Endodermal cell (in vitro differentiated cells): ENCODE measurements at places on chromosomes 12 and 14. TPM values are rescaled to one million over a fixed set of nuclear protein-coding genes. Genes with fewer than 3 reads are reported as not detected.
A peak's percentile ranks its signal among the peaks of the same experiment; 100 is the strongest.

- DNase-seq: peak; percentile 32
Measured at GRCh38 chr12:52434081-52434733, at the start of gene KRT75. KRT75 (minus strand) TSS chr12:52434371; CDS start chr12:52434304, 67 bp downstream.

DNA sequence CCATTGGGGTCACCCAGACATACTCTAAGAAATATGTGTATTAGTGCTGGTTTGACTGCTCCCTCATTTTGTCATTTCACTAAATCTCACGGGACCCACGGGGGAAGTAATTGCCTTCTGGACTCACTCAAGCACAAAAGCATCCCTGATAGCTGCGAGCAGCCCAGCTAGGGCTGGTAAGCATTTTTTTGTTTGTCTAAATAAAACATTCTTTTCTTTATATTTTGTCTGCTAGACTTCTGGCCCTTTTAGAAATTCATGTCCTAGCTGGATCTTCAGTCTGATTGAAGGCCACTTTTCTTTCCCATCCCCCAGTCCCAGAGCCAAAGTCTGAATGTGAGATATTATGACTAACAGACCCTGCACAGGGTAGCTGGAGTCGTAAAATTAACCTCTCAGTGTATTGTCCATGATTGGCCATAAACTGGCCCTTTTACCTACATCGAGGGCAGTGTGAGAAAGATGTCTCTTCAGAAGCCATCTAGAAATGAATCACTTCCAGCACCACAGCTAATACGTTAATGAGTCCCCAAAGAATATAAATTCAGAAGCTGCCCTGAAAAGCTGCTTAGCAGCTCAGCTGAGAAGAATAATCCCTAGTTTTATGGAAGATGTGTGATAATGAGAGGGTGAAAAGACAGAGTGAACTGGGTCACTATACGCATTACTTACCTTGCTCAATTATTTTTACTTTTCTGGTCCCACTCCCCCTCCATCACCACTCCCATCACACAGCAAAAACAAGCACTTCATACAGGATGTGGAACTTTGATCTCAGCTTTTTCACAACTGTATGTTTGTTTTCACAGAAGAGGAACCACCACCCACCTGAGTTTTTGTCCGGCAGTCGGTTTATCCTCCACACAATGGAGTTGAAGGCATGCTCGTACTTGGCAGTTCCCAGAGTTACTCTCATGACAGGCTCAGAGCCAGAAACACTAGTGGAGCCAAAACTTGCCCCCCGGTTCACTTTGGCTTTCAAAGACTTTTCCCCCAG, 55.6 kb upstream of the GTF2A1 start:
- DNase-seq: no peak

DNA sequence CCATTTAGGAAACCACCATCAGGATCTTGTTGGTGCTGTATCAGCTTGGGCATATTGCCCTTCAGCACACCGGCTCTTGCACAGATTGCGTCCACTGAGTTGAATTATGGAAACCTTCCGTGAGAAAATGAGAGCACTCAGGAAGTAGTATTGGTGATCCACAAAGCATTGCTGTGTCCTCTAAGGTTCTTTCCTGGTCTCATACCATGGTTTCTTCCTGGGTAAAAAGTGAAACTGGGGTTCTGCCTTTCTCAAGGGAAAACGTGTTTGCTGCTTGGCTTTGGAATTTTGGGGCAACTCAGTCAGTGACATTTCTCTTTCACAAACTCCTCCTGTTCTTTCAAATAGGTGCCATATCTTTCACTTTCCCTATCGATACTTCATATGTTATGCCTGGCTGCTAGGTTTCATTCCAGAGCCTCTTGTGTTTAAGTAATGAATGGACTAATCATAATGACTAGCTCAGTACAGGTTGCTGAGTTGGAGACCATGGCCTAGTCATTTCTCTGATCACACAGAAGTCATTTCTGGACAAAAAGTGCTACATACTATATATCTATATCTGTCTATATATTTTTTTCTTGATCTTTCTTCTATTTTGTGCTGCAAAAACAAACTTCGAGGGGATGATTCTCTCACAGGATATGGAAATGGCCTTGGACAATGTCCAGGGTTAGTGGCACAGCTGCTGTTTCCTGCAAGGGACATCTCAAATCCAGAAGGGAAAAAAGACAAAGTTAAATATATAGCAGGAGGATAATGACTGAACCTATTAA, 423.4 kb downstream of the ZFP36L1 start:
- DNase-seq: no peak

DNA sequence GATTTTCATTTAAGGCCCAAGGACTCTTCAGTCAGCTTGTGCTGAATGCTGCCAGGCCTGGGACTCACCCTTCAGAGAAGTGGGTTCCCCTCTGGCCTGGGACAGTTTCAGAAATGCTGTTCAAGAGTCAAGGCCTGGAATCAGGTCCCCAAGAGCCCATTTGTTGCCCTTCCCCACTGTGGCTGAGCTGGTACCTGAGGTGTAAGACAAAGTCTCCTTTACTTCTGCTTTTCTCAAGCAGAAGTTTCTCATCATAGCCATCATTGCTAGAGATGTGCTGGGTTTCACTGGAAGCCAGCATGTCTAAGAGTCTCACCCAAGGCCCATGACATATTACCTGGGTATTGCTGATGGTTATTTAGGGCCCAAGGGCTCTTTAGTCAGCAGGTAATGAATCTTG, 8.9 kb downstream of the FANCM start:
- no peak for DNase-seq

Gene MANSC4
- not detected in 3 replicates for total RNA-seq

GRCh38 chr12:10207136-10207535, 5.5 kb upstream of the GABARAPL1 start:
- DNase-seq: no peak

- DNase-seq: no peak
Measured at GRCh38 chr12:49928471-49928870, 22.1 kb upstream of the AQP2 start.

DNA sequence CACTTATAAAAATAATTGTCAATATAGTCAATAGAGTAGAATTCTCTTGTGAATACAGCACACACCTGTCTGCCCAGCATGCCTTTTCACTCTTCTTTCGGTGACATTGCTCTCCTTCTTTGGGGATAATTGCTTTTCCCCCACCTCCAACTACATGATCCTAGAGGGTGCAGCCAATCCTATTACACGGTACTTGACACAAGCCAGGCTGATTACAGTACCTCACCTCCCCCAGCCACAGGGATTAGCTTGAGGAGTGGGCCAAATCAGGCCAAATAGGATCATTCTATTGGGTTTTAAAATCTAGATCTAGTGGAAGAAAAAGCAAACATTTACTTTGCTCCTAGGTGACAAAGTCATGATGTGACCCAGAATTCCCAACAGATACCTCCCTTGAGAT, 16.8 kb upstream of the NFYB start:
- DNase-seq: peak; percentile 65

- DNase-seq: no peak
Measured at GRCh38 chr12:25677232-25677937, 124.3 kb upstream of the LMNTD1 start.

DNA sequence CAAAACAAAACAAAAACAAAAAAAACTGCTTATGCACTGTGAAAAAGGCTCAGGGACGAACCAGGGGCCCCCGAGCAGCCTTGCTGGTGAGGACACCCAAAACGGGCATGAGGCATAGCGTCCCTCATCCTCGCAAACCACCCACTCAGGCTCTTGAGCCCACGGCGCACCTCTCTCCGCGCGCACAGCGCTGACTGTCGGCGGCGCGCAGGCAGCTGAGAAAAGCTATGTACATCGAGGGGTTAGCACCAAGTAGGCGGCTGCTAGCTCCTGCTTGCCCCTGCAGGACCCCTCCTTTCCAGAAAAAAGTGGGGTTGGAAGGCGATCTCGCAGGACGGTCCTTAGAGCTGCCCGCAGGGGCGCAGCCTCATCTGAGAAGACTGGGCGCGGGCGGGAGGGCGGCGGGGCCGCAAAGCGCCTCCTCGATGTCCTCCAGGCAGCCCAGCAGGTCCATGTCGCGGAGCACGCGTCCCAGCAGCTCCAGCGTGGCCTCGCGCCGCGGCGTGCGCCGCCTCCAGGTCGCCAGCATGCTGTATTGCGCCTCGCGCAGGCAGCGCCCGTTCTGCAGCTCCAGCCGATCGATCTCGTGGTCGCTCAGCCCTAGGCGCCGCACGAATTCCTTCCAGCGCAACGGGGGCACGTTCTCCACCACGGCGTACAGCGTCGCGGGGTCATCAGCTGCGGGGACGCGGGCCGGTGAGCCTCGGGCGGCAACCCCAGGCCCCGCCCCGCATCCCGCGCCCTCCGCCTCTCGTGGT, 12.8 kb downstream of the TNFRSF1A start:
- peak; percentile 88 for DNase-seq

DNA sequence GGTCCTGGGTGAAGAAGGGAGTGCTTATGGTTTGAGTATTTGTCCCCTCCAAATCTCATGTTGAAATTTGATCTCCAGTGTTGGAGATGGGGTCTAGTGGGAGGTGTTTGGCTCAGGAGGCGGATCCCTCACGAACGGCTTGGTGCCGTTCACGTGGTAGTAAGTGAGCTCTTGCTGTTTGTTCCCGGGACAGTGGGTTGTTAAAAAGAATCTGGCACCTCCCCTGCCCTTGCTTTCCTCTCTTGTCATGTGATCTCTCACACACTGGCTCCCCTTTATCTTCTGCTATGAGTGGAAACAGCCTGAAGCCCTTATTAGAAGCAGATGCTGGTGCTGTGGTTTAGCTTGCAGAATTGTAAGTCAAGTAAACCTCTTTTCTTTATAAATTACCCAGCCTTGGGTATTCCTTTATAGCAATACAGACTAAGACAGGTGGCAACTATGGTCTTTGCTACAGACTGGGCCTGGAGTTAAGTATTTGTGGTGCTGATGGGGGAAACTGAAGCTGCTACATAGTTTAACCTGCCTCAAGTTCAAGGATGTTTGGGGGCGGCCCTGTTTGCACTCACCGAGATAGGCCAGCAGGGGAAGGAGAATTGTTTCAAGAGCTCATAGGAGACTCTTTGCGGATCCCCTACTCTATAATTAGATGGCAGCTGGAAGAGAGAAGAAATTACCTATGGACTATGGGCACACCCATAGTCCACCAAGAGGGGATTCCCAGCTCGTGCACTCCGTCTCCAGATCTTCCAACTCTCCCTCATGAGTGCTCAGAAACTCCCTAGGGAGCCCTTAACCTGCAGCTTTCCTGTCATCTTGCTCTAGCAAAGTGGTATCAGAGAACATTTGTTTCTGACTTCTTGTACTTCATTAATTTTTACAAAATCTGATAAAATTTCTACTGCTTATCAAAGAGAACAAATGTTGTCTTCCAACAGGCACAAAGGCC, 164.6 kb downstream of the SLC15A5 start:
- peak; percentile 88 for DNase-seq

DNA sequence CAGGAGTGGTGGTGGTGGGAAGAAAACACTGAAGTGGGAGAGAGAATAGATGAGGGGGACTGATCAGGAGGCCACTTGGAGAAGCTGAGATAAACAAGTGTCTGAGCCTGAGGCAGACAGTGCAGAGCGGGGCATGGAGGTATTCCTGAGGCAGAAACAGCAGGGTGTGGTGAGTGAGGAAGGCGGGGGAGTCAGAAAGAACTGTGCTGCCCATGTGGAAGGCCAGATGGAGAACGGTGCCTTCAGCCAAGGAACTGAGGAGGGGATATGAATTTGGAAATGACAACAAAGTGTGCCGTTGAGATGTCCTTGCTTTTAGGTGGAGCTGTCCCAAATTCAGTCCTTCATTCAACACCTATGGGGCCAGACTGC, 13.7 kb downstream of the APPL2 start:
- no peak for DNase-seq

DNA sequence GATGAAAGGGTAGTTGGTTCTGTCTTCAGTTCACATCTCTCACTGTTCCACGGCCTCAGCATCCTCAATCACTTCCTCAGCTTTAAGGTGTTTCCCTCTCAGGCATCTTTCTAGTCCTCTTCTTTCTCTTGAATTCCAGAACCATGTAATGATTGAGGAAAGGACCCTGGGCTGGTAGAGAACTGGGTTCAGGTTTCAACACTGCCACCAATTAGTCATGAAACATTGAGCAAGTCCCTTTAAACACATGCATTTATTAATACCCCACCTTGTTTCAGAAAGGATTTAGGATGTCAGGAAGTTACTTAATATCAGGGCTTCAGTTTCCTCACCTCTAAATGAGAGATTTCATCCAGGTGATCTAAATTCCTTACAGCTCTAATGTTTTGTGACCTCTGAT, 7.2 kb downstream of the DMAC2L start:
- no peak for DNase-seq

GRCh38 chr14:37452323-37452722, 142.7 kb downstream of the FOXA1 start:
- no peak for DNase-seq

- no peak for DNase-seq
Measured at GRCh38 chr12:99393763-99394162, 253.8 kb upstream of the GARIN6 start.

Gene TAS2R50
- 0.73 to 2.0 TPM (median 1.1 TPM) in 3 replicates for total RNA-seq

Gene KLHDC1
- total RNA-seq: 0.35 and 0.68 TPM in 2 replicates

- no peak for DNase-seq
Measured at GRCh38 chr12:55724940-55725309, 3.9 kb downstream of the CD63 start.

Gene TRPV4
- total RNA-seq: 10.0 and 14.0 TPM in 2 replicates

Gene EML5
- 1.5 to 2.3 TPM (median 2.3 TPM) in 3 replicates for total RNA-seq

- no peak for DNase-seq
Measured at GRCh38 chr12:96810057-96810456, 97.0 kb upstream of the NEDD1 start.

- DNase-seq: no peak
Measured at GRCh38 chr12:95674631-95675030, 115.9 kb downstream of the NTN4 start.

GRCh38 chr12:50062728-50063460, 5.5 kb downstream of the ASIC1 start:
- no peak for DNase-seq

GRCh38 chr12:31999692-32000091, 40.5 kb downstream of the RESF1 start:
- DNase-seq: no peak

GRCh38 chr12:116922194-116922897, 11.6 kb downstream of the FBXW8 start:
- no peak for DNase-seq

- peak; percentile 51 for DNase-seq
Measured at GRCh38 chr12:59597385-59597781, 1.6 kb downstream of the SLC16A7 start.

- DNase-seq: peak; percentile 88
Measured at GRCh38 chr12:3365463-3366411, 125.3 kb upstream of the PRMT8 start.

DNA sequence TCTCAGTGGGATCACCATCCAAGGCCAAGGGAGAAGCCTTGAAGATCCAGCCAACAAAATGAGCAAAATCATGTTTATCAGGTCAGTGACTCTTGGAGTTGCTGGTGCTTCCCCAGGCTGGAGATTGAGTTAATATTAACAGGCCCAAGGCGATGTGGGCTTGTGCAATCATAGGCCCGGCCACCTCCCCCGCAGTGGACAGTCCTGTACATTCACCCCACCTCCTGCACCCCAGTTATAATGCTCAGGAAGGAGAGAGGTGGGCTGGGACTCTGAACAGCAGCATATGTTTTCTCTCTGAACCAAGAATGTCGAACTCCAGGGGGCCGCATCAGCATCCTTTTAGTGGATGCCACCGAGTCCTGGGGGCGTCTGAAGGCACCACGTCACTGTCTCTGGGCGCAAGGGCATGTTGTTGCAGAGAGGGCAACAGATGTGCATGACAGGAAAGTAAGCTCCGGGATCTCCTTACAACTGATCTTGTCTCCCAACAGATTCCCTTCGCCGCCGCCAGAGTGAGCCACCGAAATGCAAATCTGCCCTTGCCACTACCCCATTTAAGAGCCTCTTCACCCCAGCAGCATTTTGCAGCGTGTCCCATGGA, 32.2 kb upstream of the SERPINA6 start:
- peak; percentile 84 for DNase-seq

GRCh38 chr14:34229140-34229539, 232.9 kb downstream of the SPTSSA start:
- no peak for DNase-seq

Gene LRP6
- total RNA-seq: 68.1 to 109 TPM (median 98.9 TPM) in 3 replicates

Gene TPH2
- not detected in 3 replicates for total RNA-seq

GRCh38 chr14:57574617-57575288, 81.1 kb upstream of the CCDC198 start:
- DNase-seq: no peak
